ENCODE measurements at places on chromosomes 12 and 14. TPM values are rescaled to one million over a fixed set of nuclear protein-coding genes. Genes with fewer than 3 reads are reported as not detected.

The PRPH gene
- not detected for total RNA-seq

The LRP6 gene
- total RNA-seq, result 23.7 TPM

The CLEC4E gene
- not detected for total RNA-seq

The LMNTD1 gene
- total RNA-seq, result not detected

The KRT72 gene
- total RNA-seq, result not detected

The ALDH1L2 gene
- total RNA-seq, result 2.1 TPM

DNA sequence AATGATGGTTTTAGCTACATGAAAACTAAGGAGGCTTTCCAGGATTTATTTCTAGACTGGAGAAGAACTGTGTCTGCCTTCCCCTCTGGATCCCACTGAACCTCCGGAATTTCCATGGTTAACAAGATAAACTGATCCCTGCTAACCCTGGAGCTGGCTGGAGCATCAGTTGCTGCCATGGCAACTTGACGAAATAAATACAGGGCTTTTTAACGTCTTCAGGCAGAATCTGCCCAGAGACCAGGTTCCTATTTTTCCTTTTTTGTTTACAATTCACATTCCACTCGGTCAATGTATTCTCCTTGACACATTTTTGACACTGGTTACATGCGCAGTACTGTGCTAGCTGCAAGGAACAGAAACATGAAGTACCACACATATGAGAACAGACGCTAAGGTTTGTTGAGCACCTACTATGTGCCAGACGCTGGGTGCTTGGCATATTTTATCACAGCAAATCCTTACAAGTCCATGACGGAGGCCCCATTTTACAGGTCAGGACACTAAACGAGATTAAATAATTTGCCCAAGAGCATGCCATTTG is 1.7 kb downstream of the C14orf132 start:
- DNase-seq, result no peak
- H3K27me3 ChIP-seq, result peaks cover 24% of the 10 kb centered on the region
- no peaks in the 10 kb centered on the region for H3K36me3 ChIP-seq
- H3K27ac ChIP-seq, result no peak overlapping the region
- peaks cover 12% of the 10 kb centered on the region for H3K4me1 ChIP-seq

DNA sequence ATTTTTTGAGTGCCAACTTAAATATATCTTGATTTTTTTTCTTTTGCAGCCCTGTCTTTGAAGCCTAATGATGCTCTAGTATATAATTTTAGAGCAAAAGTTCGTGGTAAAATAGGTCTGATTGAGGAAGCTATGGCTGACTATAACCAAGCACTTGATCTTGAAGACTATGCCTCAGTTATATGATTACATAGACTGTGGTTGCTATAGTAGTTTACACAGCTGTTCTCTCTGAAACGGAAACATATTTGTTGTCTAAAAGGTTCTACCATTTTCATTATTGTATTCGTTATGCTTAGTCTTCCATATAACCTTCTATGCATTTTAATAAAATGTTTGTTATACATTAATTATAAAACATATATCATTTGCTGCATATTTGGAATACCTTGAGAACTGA is 246.7 kb downstream of the TTC6 start:
- H3K4me1 ChIP-seq, result no peaks in the 10 kb centered on the region
- no peaks in the 10 kb centered on the region for H3K27me3 ChIP-seq
- no peaks in the 10 kb centered on the region for H3K36me3 ChIP-seq
- no peak overlapping the region for H3K27ac ChIP-seq
- H3K4me3 ChIP-seq, result no peak overlapping the region
- no peak for DNase-seq

GRCh38 chr12:6334940-6335450 is 6.9 kb downstream of the TNFRSF1A start:
- H3K27ac ChIP-seq, result peak overlapping the region; percentile 100
- H3K36me3 ChIP-seq, result peaks cover 50% of the 10 kb centered on the region
- peaks cover 94% of the 10 kb centered on the region for H3K4me1 ChIP-seq
- DNase-seq, result no peak
- no peaks in the 10 kb centered on the region for H3K27me3 ChIP-seq

DNA sequence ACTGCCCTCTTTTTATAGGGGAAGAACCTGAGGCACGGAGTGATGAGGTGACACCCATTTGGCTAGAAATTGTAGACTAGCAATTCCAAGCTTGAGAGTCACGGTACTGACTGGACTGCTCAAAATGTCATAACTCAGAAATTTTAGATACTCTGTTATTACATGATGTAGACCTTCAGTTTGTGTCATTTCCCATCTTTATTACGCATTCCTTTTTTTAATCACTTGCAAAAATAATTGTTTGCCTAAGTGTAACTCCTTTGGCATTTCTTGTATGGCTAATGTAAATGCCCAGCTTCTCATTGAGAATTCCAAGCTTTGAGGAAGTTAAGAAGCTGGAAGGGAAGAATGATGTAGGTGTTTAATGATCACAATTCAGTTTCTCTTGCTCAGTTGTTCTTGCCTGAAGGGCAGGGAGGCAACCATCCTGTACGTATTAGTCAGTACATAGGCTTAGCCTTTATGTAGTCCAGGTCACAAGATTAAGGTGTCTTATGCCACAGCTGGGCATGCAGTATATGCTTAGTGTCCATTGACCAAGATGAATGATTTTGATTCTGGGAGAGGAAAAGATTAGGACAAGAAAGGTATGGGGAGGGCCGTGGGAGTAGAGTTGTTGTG is 68.2 kb upstream of the EVL start:
- H3K27ac ChIP-seq, result no peak overlapping the region
- no peaks in the 10 kb centered on the region for H3K36me3 ChIP-seq
- no peak overlapping the region for H3K4me3 ChIP-seq
- H3K4me1 ChIP-seq, result no peaks in the 10 kb centered on the region
- no peaks in the 10 kb centered on the region for H3K27me3 ChIP-seq
- DNase-seq, result no peak

- no peaks in the 10 kb centered on the region for H3K27me3 ChIP-seq
- H3K36me3 ChIP-seq, result no peaks in the 10 kb centered on the region
- H3K27ac ChIP-seq, result no peak overlapping the region
- H3K4me3 ChIP-seq, result no peak overlapping the region
Observed at GRCh38 chr14:38044710-38045109, 163.0 kb upstream of the SSTR1 start.

DNA sequence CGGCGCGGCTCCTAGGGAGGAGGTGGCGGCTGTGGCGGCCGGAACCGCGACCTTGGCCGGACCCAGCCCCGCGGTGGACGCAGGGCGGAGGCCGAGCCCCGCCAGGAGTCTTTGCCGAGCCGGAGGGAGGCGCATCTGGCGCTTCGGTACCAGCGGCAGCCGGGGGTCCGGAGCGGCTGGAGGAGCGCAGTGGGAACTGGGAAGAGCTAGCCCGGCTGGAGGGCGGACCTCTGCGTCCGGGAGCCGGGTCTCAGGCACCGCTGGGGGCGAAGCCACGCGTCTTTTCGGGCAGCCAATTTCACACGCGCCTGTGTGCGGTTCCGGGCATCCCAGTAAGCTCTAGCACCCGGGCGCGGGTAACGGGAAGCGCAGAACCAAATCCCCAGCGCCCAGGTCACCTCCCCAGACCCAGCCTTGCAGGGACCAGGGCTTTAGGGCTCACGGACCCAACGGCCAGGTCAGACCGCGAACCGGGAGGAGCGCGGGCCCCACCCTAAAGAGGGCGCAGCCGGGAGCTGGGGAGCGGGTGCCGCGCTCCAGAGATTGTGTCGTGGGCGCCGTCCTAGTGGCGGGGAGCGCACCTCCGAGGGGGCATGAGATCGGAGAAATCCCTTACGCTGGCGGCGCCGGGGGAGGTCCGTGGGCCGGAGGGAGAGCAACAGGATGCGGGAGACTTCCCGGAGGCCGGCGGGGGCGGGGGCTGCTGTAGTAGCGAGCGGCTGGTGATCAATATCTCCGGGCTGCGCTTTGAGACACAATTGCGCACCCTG is 89.4 kb downstream of the GALNT8 start:
- H3K27ac ChIP-seq, result no peak overlapping the region
- H3K4me3 ChIP-seq, result peak overlapping the region; percentile 47
- peaks cover 11% of the 10 kb centered on the region for H3K4me1 ChIP-seq
- no peak for DNase-seq
- no peaks in the 10 kb centered on the region for H3K36me3 ChIP-seq

- no peak overlapping the region for H3K27ac ChIP-seq
- no peak overlapping the region for H3K4me3 ChIP-seq
- peaks cover 5% of the 10 kb centered on the region for H3K27me3 ChIP-seq
- H3K4me1 ChIP-seq, result no peaks in the 10 kb centered on the region
Observed at GRCh38 chr12:128672893-128673292, 150.9 kb downstream of the SLC15A4 start.

- no peaks in the 10 kb centered on the region for H3K27me3 ChIP-seq
- H3K36me3 ChIP-seq, result no peaks in the 10 kb centered on the region
- no peak overlapping the region for H3K27ac ChIP-seq
Observed at GRCh38 chr12:128424931-128425431, 158.0 kb downstream of the TMEM132C start.

GRCh38 chr12:91455321-91455720 is 272.7 kb upstream of the DCN start:
- H3K4me1 ChIP-seq, result no peaks in the 10 kb centered on the region
- no peaks in the 10 kb centered on the region for H3K27me3 ChIP-seq
- H3K36me3 ChIP-seq, result no peaks in the 10 kb centered on the region
- DNase-seq, result no peak

DNA sequence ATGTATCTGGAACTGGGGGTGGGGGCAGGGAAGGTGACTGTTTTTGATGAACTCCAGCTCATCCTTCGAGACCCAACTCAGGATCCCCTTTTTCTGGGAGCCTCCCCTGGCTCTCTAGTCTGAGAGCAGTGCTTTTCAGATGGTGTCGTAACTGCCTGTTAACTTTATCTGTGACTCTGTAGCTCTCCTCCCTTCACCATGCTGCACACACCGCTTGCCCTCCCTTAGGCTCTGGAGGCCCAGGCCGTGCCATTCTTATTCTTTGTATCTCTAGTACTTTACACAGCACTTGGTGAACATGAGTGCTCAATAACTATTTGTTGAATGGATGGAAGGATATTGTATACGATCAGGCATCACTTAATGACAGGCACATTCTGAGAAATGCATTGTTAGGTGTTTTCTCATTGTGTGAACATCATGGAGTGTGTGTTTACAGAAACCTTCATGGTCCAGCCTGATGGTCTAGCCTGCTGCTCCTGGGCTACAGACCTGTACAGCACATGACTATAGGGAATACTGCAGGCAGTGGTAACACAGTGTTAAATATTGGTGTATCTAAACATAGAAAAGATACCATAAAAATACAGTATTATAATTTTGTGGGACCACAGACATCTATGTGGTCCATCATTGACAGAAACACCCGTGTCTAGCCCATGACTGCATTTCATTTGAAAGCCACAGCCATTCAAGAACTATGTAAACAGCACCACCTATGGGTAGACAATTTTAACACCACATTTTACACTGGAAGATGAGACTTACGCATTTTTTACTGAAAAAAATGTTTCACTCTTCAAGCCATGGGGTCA is 91.8 kb downstream of the EML1 start:
- no peak overlapping the region for H3K4me3 ChIP-seq
- H3K27ac ChIP-seq, result no peak overlapping the region
- H3K36me3 ChIP-seq, result no peaks in the 10 kb centered on the region
- H3K4me1 ChIP-seq, result peaks cover 4% of the 10 kb centered on the region
- DNase-seq, result peak; percentile 50

DNA sequence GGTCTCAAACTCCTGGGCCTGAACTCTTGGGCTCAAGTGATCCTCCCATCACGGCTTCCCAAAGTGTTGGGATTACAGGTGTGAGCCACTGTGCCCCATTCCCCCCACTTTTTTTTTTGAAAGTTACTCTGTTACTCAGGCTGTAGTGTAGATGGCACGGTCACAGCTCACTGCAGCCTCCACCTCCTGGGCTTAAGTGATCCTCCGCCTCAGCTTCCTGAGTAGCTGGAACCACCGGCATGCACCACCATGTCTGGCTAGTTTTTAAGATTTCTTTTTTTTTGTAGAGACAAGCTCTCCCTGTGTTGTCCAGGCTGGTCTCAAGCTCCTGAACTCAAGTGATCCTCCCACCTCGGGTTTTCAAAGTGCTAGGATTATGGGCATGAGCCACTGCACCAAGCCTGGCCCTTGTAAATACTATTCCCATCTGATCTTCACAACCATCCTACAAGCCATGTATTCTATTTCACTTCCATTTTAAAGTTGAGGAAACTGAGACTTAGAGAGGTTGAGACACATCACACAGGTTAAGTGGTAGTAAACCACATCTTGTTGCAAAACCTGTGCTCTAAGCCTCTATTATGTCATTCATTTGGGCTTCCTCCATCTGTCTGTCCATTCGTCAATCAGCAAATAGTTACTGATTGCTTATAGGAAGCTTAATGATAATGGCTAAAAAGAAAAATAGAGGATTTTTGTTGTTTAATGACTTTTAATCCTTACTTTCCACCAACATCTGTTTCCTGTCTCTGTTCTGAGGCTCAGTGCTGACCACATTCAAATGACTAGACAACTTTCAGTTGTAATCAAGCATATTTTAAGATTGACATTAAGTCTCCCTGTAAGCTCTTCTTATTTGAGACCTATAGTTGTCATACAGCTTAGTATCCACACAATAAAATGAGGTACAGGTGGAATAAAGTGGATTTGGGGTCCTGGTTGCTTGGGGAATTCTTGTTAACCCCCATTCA is 9.2 kb downstream of the ASCL4 start:
- no peaks in the 10 kb centered on the region for H3K36me3 ChIP-seq
- H3K4me3 ChIP-seq, result no peak overlapping the region

- no peak overlapping the region for H3K4me3 ChIP-seq
- H3K27ac ChIP-seq, result no peak overlapping the region
- no peak for DNase-seq
- peaks cover 13% of the 10 kb centered on the region for H3K4me1 ChIP-seq
- no peaks in the 10 kb centered on the region for H3K36me3 ChIP-seq
Observed at GRCh38 chr14:104395941-104396681, 183.5 kb upstream of the C14orf180 start.

DNA sequence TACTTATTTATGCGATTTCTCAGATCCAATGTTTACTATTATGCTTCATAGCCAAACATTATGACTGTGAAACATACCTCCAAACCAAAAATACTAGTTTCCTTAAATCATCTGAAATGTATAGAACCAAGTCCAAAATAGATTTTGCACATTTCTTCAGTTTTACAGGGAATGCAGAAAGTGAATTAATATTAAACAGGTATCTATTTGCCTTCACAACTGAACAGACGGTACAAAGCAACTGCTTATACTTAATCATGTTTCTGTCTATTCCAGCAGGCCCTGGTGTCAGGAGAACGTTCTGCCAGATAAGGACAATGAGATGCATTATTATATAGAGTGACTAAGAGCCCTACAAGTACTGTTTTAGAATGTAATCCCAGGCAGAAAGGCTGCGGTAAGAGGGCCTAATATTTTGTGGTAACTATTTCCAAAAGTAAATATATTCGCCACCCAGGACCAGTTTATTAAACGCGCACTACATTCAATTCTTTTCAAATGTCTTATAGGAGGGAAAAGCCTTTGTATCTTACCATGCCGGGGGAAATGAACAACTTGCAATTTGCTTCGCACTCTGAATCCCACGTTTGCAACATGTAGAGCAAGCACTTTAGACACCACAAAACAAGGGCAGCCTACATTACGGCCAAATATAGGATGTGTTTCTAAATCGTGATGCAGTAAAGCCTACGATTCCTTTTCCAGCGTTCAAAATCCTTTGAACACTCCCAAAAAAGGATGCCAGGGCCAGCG is 1.5 kb downstream of the CORO1C start:
- H3K27me3 ChIP-seq, result no peaks in the 10 kb centered on the region
- peak overlapping the region; percentile 90 for H3K4me3 ChIP-seq
- H3K36me3 ChIP-seq, result no peaks in the 10 kb centered on the region
- peaks cover 37% of the 10 kb centered on the region for H3K4me1 ChIP-seq

- H3K36me3 ChIP-seq, result no peaks in the 10 kb centered on the region
- H3K4me3 ChIP-seq, result no peak overlapping the region
- H3K27me3 ChIP-seq, result no peaks in the 10 kb centered on the region
Observed at GRCh38 chr12:30884799-30885198, 41.7 kb upstream of the TSPAN11 start.

GRCh38 chr14:92686411-92686899 is 62.0 kb downstream of the LGMN start:
- no peak overlapping the region for H3K27ac ChIP-seq
- peaks cover 4% of the 10 kb centered on the region for H3K4me1 ChIP-seq
- H3K36me3 ChIP-seq, result no peaks in the 10 kb centered on the region
- no peaks in the 10 kb centered on the region for H3K27me3 ChIP-seq

Measured in heart right ventricle (tissue), 16 donors.